ENCODE measurements at places on chromosomes 4 and X.

DNA sequence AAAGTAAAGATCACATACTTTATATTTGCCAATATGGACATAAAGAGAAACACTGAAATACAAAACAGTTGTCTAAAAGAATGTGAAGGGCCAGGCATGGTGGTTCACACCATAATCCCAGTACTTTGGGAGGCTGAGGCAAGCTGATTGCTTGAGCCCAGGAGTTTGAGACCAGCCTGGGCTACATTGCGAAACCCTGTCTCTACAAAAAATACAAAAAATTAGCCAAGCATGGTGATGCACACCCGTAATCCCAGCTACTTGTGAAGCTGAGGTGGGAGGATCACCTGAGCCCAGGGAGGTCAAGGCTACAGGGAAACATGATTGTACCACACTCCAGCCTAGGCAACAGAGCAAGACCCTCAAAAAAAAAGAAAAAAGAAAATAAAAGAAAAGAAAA, 11.8 kb downstream of the RBM47 start:
- DNase-seq, result no peak

GRCh38 chrX:72269671-72270251, 7.3 kb downstream of the RPS4X start:
- peak; percentile 74 for DNase-seq

DNA sequence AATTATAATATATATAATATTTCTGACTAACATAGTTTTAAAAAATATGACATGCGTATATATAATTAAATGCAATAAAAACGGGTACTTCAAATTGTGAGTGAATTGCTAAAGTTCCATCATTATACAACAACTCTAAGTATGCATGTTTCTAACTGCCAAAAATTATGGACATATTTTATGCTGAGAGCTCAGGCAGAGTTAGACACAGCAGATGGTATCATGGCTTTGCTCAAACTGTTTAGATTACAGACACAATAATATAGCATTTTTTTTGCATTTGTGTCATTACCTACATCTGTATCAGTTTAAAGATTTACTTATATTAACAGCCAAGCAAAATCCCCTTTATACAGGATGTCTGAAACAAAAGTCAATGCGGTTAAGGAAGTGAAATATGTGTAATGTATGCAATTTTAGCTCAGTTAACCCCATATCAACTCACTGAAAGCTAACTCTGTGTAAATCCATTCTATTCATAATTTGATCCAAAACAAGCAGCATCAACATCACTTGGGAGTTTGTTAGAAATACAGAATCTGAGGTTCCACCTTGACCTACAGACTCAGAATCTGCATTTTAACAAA, 119.1 kb upstream of the CNKSR2 start:
- no peak for DNase-seq

DNA sequence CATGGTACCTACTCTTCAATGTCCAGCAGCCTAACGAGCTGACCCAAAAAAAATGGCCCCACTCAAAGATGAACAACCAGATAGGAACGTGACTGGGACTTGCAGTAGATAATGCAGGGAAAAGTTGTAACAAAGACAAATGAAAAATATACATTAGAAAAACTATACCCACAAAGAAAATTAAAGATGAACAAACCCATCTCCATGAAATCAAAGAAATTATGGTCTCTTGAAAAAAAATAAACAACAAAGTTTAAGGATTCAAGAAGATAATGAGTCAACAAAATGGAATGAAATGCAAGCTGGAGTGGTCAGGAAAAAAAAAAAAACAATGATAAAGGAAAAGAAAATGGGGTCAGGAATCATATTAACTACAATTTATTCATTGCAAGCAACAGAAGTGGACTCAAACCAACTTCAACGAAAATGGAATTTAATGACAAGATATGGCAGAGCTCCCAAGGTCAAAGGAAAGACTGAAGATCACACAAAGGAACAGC, 309.8 kb upstream of the GALNT7 start:
- no peak for DNase-seq

DNA sequence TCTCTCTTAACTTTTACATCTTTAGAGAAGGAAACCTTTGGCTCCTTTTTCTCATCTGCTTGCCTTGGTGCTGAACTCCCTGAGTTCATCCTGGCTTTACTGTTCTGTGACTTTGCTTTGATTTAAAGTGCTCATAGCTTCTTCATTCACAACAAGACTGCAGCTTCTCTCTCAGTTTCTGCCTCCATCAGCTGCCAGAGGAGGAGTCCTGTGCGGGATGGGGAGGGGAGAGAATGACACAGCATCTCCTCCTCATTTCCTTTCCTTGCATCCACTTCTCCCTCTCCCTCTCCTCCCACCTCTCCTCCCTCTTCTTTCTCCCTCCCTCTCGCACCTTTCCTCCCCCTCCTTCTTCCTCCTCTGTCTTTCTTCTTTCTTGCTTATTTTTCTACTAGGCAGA, 42.0 kb downstream of the CBLL2 start:
- peak; percentile 57 for DNase-seq

DNA sequence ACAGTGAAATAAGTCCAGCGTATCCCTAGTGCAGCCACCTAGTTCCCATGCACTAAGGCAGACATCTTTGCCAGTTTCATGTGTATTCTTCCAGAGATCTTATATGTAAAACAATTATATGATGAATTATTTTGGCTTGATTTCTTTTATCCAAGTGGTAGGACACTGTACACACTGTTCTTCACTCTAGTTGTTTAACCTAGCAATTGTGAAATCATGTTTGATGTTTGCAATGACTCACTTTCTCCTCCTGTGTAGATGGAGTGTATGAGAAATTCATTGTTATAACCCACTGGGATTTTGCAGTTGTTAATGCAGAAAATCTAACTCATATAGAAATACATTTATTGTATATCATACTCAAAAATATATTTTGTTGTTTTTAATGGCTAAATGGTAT, 17.5 kb upstream of the TBC1D1 start:
- DNase-seq, result peak; percentile 77

DNA sequence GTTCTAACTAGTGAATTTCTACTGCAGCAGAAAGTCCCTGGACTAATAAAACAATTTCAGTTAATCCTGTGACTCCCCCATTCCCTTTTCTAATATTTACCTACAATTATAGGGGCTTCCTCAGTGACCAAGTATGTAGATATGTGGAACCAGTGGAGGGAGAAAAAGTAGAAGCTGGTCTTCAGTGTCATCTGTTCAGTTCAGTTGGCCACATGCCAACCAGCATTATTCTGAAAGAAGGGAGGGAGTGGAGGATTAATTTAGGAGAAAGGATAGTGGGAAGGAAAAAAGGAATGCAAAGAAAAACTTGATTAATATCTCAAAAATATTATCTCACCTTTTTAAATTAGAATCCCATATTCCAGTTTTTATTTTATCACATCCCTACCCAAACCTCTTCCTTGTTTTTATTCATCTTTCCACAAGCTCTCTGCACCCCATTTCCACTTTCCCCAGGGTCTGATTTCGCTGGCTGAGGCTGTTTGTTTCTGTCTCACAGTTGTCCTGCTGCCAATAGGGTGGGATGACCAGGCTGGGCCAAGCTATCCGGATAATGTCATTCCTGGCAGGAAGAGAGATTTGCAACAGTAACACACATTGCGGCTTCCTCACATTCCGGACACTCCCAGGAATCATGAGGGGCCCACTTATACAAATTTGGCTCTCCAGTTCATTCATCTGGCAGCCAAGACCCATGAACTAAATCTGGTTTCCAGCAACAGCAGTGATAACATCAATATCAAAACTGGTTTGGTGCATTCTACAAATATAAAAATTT, 24.6 kb upstream of the ANTXR2 start:
- no peak for DNase-seq

GRCh38 chr4:131348263-131348662, 1800.8 kb upstream of the PCDH10 start:
- peak; percentile 2 for DNase-seq

DNA sequence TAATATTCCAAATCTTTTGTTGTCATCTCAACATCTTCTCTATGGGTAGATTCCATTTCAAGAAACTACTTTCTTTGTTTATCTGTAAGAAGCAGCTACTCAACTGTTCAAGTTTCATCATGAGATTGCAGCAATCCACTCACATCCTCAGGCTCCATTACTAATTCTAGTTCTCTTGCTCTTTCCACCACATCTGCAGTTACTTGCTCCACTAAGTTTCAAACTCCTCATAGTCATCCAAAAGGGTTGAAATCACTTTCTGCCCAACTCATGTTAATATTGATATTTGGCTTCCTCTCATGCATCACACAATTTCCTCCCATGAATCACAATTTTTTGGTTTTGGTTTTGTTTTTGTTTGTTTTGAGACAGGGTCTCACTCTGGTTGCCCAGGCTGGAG, 35.7 kb downstream of the ADH5 start:
- DNase-seq, result no peak

DNA sequence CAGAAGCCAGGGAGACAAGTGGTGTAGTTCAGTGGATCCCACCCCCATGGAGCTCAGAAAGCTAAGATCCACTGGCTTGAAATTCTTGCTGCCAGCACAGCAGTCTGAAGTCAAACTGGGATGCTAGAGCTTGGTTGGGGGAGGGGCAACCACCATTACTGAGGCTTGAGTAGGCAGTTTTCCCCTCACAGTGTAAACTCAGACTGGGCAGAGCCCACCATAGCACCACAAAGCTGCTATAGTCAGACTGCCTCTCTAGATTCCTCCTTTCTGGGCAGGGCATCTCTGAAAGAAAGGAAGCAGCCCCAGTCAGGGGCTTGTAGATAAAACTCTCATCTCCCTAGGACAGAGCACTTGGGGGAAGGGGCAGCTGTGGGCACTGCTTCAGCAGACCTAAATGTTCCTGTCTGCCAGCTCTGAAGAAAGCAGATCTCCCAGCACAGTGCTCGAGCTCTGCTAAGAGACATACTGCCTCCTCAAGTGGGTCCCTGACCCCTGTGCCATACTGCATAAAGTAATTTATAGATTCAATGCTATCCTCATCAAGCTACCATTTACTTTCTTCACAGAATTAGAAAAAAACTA, 163.2 kb downstream of the HHIP start:
- DNase-seq, result no peak

DNA sequence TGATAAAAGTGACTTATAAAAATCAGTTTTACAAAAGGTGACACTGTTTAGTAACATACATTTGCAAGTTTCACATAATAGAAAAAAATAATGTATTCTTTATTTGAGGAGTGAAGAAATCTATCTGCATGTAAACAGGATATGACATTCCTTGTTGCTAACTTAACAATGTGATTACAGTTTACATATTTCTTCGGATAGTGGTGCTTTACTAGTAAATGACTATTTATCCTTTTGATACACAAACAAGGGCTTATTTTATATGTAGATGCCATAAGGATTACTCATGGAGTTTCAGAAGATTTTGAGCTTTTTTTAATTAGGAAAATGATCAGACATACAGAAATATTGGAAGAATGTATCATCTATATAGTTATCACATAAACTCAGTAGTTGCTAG, 126.5 kb downstream of the SLIT2 start:
- DNase-seq, result no peak

DNA sequence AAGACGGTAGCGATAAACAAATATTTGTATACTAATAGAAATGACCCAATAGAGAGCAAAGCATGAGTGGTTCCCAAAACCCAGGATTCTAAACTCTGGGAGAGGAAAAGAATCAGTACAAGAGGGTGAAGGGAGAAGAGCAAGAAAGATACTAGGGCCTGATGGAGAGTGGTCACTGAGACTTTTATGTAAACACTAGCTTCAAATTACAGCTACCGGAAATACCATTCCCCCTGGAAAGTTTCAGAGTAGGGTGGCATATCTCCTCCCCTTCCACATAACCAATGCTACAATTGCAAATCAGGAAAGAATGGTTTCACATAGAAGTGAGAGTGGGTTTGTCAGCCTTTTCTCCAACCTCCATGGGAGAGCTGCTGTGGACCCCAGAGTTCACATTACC, 77.1 kb downstream of the EIF4E start:
- DNase-seq, result no peak

DNA sequence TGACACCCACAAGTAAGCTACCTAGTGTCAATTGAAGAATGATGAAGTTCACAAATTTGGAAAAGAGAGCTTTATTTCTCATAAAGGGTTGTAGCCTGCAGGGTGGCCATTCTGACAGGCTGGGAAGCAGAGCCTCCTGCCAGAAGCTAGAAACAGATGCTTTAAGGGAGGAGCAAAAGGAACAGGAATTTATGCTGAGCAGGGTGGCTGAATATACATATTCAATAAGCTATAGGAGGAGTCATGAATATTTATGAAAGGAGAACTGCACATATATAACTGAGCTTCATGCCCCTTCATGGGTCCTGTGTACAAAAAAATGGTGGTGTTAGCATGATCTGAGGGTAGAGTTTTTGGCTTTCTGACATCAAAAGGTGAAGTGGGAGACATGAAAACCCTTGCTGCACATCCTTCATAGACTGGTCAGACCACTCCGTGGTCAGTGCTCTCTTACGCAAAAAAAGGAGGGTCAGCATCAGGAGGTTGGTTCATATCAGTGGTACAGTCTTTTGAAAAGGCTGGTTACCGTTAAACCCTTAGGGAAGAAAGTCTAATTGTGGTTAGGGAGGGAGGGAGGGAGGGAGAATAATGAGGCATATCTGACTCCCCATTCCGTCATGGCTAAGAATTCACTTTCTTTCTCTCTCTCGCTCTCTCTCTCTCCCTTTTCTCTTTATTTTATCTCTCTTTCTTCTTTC, 121.4 kb downstream of the LUZP4 start:
- DNase-seq, result no peak

GRCh38 chr4:121253961-121254360, 89.8 kb upstream of the TNIP3 start:
- no peak for DNase-seq

- DNase-seq, result no peak
Measured at GRCh38 chr4:184955116-184955515, 63.2 kb upstream of the HELT start.

- DNase-seq, result no peak
Measured at GRCh38 chrX:34294665-34295064, 162.6 kb upstream of the FAM47A start.

DNA sequence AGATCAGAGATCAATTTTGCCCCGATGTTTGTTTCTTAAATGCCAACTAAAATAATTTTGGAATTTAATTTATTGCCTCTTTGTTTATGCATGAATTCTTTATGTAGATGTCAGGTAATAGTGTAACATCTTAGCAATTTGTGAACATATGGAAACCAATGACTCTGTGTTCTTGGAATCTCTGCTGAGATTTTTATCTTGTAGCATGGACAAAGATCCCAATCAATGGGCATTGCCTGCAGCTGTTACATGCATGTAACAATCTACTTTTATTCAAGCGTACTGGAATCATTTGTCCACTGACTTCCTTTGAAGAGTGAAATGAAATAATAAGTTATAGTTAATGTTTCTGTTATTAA, 61.6 kb upstream of the ARSJ start:
- DNase-seq, result no peak

DNA sequence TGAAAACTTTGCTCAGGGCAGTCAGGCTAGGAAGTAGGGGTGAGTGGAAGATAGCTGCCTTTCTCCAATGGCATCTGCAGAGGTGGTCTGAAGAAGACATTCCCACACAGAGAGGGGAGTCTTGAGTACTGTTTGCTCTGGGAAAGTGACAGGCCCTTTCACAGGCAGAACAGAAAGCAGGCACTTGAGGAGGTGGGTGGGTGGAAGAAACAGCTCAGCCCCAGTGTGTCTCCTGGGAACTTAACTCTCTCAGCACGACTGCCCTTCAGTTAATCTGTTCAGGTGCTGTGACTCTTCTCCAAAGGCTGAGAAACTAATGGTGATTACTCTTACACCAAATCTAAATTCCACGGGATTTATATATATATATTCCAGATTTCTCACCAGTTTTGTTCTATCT, 28.3 kb downstream of the ENOPH1 start:
- no peak for DNase-seq

- no peak for DNase-seq
Measured at GRCh38 chr4:114082348-114082747, 102.9 kb upstream of the ARSJ start.

- DNase-seq, result no peak
Measured at GRCh38 chr4:24322511-24322910, 261.8 kb downstream of the DHX15 start.

- DNase-seq, result peak; percentile 95
Measured at GRCh38 chr4:7359400-7360062, 75.2 kb downstream of the PSAPL1 start.

All from DMS53 (cell line).